Epithelial cell of proximal tubule (primary cell): ENCODE measurements at places on chromosomes 1 and 21. TPM values are rescaled to one million over a fixed set of nuclear protein-coding genes. Genes with fewer than 3 reads are reported as not detected.

Gene SPATA46
- total RNA-seq, result not detected in 2 replicates

DNA sequence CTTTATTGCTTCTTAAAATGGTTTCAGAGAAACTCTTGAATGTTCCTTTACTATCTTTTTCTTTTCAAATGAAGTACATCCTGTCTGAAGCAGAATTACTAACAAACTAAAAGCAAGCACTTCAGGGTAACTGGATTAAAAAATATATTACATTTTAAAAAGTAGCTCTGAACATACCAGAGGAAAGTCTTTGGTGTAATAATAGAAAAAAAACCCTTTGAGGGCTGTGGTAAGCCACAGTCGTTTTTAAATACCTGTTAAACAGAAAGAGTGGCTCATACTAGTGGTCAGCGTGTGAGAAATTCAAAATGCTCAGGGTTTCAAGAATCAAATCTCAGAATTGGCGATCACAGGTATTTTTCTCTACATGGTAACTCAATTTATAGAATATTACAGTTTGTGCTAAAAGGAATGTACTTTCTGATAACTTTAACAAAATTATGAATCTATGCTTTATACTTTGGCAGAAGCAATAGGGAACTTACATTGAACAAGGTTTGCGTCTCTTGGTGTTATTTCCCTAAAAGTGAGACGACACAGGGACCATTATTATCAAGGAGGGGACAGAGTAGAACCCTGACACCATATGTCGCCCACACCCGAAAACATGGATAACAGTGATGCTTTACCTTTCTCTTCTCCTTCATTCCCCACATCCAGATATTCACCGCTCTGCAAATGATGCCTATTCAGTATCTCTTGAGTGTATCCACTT, 97.0 kb upstream of the DPH5 start:
- no peak for DNase-seq

GRCh38 chr1:205711105-205712048, 31.1 kb upstream of the SLC45A3 start:
- DNase-seq, result peak; percentile 48

- peak; percentile 18 for DNase-seq
Observed at GRCh38 chr1:157878059-157878458, 36.5 kb upstream of the CD5L start.

DNA sequence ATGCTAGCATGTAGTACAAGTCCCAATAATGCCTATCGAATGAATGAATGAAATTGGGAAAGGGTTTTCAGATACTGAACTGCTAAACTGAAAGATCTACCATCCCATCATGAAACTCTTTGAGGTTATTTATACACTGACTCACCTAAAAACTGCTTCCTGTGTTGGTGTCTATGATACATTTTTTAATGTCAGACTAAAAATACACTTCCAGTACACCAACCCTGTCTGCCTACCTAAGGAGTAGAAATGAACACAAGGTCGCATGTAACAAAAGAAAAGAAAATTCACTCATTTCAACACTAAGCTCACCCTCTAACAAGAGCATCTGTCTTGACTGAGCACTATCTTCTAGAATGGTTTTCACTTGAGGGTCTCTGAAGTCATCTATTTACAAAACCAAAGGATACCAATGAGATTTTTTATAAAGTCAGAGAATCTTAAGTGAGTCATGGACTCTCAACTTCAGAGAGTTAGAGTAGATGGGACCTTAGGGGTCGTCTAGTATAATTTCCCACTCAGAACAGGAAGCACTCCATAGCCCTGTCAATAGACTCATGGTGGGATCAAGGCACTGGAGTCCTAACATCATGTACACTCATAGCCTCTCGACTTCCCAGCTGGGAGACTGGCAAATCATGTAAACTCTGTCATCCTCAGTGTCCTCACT, 53.4 kb downstream of the WLS start:
- DNase-seq, result no peak

Gene SLC2A5
- not detected in 2 replicates for total RNA-seq

Gene PLA2G2C
- not detected in 2 replicates for total RNA-seq

Gene CFAP141
- total RNA-seq, result not detected in 2 replicates

GRCh38 chr1:20470194-20470593, 15.8 kb downstream of the CAMK2N1 start:
- no peak for DNase-seq

Gene CYP4A22
- total RNA-seq, result not detected in 2 replicates

DNA sequence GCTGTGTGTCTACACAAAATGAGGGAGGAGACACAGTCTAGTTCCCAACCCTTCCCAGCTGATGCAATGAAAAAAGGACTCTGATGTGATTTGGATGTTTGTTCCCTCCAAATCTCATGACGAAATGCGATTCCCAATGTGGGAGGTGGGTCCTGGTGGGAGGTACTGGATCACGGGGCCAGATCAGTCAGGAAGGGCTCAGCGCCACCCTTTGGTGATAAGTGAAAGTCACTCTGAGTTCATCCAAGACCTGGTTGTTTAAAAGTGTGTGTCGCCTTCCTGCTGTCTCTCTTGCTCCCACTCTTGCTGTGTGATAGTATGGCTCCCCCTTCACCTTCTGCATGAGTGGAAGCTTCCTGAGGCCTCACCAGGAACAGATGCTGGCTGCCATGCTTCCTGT, 63.2 kb downstream of the GNG4 start:
- no peak for DNase-seq

Gene SLC44A5
- total RNA-seq, result 0.07 and 1.8 TPM in 2 replicates

GRCh38 chr21:42465008-42465802, 30.8 kb downstream of the RSPH1 start:
- peak; percentile 32 for DNase-seq

DNA sequence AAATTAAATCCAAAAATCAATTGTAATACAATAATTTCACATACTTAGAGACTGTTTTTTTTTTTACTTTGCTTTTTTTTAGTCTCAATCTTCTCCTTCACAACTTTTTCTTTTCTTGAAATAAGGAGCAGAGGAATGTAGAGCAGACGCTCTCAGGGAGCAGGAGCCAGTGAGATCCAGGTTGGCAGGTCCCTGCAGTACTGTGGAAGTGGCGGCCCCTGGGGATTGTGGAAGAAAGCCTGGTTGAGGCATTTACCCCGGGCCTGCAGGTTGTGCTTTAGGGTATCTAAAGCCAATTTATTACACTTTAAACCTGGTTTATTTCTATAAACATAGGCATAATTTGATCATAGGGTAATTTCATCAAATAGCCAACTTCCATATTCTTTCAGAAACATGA, 748 bp upstream of the OR2AJ1 start:
- DNase-seq, result no peak

Gene TCHH
- under 0.01 TPM in 1 of 2 replicates, not detected in the other for total RNA-seq

GRCh38 chr1:50666849-50667248, 243.6 kb upstream of the DMRTA2 start:
- no peak for DNase-seq

DNA sequence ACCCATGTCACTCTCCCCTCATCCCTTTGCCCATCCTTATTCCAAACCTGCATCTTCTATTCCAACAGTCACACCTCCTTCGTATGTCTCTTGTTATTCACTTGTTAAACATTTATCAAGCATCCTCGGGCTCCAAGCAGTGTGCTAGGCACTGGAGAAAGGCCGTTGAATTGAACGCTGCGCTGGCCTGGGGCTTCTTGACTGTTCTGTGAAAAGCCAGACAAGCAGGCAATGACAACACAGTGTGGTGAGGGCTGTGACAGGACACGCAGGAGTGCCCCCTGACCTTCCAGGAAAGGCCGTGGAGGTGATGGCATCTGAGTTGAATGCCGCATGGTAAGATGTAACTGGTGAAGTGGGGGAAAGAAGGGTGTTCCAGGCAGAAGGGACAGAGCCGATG, 19.2 kb downstream of the ETV3 start:
- no peak for DNase-seq

DNA sequence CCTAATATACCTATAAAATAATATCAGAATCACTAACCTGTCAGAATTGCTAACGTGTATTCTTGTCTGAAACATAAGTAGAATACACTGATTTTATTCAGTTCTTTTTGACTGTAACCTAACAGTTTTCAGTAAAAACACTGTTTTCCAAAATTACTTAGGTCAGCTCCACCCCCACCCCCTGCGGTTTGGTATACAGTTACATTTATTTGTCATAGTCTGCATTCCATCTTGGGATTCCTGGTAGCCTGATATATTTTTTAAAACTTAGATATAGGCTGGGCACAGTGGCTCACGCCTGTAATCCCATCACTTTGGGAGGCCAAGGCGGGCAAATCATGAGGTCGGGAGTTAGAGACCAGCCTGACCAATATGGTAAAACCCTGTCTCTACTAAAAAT, 19.8 kb upstream of the ABCD3 start:
- no peak for DNase-seq

- DNase-seq, result no peak
Observed at GRCh38 chr1:235107368-235108184, 21.1 kb downstream of the TOMM20 start.

GRCh38 chr1:918353-918752, 5.4 kb upstream of the SAMD11 start:
- no peak for DNase-seq

- no peak for DNase-seq
Observed at GRCh38 chr1:248817065-248817464, 8.7 kb downstream of the SH3BP5L start.
